ENCODE measurements at places on chromosomes 6 and 20.

- DNase-seq = no peak
These were observed 69.5 kb downstream of the ELOVL5 start for GRCh38 chr6:53279293-53279692.

DNA sequence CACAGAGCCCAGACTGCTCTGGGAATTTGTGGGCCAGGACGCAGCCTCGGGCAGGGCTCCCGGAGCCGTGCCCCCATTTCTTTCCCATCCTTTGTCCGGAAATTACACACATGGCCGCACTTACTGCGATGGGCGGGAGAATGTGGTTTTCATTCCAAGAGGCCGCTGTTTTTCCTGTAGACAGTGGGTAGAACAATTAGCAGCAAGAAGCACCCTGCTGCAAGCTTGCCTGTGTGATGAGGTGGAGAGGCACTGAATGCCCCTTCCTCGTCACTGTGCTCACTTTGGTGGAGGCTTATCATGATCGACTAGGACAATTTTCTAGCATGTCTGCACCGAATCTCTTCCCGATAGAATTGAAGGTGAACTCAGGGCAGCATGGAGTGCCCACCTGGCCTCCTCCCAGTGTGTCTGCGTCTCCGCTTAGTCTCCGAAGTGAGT is 102.8 kb downstream of the DACT2 start:
- no peak for DNase-seq

DNA sequence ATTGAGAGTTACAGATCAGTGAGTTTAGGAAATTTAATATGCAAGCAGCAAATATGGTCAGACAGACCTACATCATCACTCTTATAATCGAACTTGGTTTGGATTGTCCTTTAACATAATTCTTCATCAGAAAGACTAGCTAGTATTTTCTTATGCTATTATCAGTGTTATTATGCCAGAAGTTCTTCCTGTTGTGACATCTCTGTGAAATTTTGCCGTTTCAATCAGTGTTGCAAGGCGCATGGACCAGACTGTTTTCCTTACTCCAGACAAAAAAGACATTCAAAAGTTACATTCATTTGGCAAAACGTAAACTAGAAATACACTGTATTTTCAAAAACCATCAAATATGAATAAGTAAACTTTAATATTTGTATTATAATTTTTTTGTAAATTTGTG is 5.7 kb upstream of the TENT5A start:
- DNase-seq = no peak

DNA sequence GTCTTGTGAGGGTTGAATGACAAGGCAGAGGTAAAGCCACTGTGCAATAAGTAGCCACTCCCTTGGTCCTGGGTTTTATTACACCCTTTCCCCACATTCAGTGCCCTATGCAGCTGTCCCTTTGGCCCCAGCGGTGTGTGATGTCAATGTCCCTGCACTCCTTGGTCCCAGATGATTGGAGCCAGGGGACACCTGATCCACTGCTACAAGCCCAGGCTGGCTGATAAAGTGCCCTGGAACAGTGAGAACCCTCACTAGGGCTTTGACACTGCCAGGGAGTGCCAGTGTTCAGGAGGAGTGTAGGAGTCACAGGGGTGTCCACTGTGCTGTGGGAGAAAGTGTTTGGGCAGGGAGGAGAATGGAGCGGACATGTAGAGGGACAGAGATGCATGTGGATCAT is 30.4 kb downstream of the GABRR1 start:
- no peak for DNase-seq

GRCh38 chr20:11035211-11035610 is 361.4 kb upstream of the JAG1 start:
- DNase-seq = no peak

- no peak for DNase-seq
These were observed 335.2 kb downstream of the CDC5L start for GRCh38 chr6:44722736-44723135.

GRCh38 chr6:108727966-108728730 is 120.1 kb upstream of the ARMC2 start:
- DNase-seq = no peak

DNA sequence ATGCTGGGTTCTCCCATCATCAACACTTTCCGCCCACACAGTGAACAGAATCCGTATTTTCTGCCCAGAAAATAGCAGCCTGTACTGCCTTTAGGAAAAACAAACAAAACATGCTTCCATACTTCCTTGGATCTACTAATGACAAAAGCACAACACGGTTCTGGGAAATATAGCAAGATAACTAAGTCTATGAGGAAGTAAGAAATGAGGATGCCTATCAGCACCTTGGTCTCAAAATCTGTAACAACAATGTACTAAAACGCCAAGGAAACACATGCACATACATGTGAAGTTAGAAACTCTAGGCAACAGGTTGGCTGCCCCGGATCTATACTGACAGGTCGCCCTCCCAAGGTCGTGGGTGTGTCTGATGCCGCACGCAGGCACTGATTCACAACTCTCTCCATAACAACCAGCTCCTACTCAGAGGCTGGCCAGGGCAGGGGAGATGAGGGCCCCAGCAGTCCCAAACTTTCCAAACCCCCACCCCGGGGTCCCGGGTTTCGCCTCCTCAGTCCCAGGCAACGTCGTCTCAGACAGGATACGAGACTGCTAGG is 710 bp downstream of the BTBD9 start:
- peak; percentile 84 for DNase-seq

GRCh38 chr6:9307786-9308185 is 872.4 kb upstream of the SLC35B3 start:
- DNase-seq = no peak

DNA sequence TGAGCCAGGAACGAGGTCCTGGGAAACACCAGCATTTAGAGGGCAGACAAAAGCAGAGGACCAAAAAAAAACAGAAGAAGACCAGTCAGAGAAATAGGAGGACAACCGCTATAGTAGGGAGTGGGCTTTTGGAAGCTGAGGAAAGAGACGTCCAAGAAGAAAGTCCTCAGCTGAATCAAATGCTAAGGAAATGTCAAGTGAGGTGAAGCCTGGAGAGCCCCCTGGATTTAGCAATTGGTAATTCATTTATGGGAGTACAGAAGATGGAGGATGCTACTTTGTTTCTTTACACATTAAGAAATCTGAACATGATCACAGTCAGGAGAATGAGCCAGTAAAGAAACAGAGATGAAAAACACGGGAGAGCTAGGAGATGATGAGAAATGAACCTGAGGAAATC is 41.1 kb downstream of the LRP11 start:
- DNase-seq = no peak

DNA sequence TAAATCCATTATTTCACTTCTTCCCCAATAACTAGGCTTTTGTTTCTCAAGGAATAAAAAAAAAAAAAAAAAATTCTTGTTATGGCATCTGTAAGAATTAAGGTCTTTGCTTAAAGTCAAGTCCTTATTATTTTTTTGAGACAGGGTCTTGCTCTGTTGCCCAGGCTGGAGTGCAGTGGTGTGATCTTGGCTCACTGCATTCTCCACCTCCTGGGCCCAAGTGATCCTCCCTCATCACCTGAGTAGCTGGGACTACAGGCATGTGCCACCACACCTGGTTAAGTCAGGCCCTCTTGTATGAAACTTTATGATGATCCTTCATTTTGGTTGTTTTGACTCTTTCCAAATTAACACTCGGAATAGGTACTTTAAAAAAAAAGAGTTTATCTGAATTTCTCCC is 17.3 kb downstream of the DSTN start:
- no peak for DNase-seq
